Hepatic stellate cell (primary cell): ENCODE measurements at places on chromosomes 2 and 18.

DNA sequence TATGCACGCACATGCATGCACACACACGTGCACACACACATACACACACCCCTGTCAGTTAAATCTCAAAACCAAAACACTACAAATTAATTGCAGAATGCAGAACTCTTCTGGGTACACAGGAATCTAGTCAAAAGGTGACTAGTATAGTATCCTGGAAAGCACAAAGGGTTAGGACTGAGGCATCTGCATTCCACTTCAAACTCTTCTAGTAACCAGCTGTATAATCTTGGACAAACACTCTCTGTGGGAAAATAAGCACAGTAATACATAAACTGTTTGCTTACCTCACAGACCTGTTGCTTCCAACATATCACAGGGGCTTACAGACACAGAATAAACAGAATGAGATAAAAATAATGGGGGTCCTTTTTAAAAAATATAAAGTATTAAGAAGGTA, 49.1 kb downstream of the TTC21B start:
- DNase-seq, result no peak

DNA sequence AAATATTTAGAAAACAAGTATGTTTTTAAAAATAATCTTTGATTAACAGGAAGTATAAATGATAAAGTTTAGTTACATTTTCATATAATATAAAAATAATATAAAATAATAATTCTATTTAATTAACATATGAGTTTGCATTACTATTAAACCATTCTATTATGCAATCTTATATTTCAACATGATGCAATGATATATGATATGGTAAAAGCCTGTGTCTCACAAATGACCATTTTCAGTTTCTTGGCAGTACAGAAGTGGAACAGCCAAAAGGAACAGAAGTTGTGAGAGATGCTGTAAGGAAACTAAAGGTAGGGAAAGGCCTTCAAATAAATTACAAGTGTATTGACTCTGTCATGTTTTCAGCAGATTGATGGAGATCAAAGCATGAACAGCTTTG, 230.8 kb downstream of the GULP1 start:
- no peak for DNase-seq

DNA sequence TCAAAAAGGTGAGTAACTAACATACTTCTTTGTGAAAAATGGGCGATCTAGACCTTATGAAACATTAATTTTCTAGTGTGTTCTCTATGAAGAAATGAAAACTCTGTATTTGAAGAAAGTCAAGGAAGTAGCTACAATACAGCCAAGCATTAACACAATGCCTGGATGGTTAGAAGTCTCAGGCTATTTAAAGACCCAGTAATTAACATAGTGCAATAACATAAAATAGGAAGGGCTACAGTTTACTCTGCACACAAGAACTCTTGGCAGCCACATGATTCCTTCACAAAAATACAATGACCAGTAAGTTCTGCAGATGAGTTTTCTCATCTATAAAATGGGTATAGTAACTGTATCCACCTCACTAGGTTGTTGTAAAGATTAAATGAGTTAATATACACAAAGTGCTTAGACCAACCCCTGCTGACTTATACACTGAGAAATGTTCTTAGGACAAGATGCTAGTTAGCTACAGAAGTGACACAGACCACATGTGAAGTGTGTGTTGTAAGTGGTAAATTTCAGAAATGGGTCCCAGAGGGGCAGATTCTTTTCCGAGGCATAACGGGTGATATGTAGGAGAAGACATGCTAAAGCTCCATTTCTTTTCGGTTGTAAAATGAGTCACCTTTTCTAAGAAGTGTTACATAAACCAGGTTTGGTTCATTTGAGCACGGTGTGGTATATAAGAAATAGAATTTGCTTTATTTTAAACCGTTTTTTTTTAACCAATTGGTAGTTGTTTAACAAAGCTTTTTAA, 61.8 kb downstream of the CXCR4 start:
- no peak for DNase-seq

GRCh38 chr2:234792621-234793022, 159.2 kb upstream of the SH3BP4 start:
- no peak for DNase-seq

DNA sequence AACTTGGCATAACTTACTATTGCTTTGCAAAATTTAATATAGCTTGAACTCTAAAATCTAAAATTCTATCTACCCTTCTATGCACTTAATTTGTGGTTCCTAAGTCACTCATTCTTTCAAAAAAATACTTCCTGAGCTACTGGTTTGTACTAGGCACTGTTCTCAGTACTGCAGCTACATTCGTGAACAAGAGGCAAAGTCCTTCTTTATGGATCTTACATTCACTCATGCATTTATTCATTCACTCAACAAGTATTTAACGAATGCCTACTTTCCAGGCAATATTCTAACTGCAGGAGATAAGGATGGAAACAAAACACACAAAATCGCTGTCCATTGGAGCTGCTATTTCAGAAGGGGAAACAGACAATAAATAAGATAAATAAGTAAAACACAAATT, 104.8 kb downstream of the NBAS start:
- no peak for DNase-seq

GRCh38 chr2:109397893-109398292, 215.9 kb downstream of the SEPTIN10 start:
- DNase-seq, result no peak

DNA sequence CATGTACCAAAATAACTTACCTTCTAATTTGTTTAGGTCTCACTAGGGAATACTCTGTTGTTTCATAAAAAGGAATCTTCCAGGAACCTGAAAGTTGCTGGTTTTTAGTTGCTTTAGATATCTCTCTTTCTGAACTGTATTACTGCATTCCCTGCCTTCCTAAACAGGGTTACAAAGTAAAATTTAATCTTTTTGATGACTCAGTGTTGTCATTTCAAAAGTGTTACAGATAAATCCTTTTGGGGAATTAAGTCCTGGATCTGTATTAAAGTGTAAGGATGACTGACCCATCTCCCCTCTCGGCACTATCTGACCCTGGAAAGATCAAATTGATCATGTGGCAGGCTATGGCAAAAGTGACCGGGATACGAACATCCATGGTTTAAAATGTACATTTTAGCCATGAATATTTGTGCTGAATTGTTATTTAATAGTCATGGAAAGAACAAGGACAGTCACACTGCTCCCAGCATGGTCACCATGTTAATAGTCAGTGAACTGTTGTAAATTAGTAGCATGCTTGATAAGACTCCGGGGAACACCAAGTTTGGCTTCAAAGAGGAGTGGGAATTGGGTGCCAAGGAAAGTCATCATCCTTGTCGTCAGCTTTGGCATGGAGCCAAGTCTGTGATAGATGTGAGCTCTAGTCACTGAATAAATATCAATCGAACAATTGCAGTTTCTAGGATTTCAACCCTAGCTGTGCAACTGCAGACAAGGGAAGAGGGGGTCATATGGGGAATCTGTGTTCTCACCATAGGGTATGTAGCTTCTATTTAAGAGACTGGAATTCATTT, 4.2 kb downstream of the PLEKHA3 start:
- DNase-seq, result no peak
